ENCODE measurements at places on chromosomes 7 and 10.

- DNase-seq: no peak
- H3K4me3 ChIP-seq: no peak overlapping the region
- H3K27ac ChIP-seq: no peak overlapping the region
- no peaks in the 10 kb centered on the region for H3K36me3 ChIP-seq
These were observed 31.4 kb downstream of the CCNJ start for GRCh38 chr10:96074776-96075175.

DNA sequence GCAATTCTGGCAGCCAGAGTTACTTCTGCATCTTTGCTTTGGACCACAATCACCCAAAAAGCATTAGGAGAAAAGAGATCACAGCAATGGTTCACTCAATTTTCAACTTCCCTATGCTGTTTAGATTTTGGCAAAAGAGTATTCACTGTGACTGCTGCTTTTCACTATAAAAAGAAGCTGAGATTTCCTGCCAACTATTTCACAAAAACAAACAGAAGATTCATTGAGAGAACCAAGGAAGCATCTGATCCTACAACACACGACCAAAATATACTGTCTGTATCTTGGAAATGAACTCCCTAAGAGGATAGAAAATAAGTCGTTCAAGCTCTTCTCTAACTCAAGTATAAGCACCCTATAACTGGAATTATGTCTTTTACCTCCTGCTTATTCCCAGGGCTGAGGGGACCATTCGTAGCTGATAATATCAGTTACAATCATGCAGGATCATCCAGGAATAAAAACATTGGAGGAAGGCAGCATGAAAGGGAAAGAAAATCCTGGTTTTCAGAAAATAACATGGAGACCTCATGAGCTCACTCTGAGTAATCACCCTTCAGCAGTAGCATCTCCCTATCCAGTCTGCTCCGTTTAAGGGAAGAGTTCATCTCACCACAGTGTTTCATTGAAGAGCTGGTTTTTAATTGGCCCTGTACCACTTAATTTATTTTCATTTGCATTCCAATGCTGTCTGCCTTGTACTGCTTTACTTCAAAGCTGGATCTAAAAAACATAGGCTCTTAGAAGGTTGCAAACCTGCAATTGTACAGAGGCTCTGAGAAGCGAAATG is 256.2 kb downstream of the PAXIP1 start:
- no peaks in the 10 kb centered on the region for H3K36me3 ChIP-seq
- H3K27ac ChIP-seq: no peak overlapping the region
- no peak overlapping the region for H3K4me3 ChIP-seq
- no peaks in the 10 kb centered on the region for H3K4me1 ChIP-seq
- no peaks in the 10 kb centered on the region for H3K27me3 ChIP-seq
- no peak for DNase-seq

DNA sequence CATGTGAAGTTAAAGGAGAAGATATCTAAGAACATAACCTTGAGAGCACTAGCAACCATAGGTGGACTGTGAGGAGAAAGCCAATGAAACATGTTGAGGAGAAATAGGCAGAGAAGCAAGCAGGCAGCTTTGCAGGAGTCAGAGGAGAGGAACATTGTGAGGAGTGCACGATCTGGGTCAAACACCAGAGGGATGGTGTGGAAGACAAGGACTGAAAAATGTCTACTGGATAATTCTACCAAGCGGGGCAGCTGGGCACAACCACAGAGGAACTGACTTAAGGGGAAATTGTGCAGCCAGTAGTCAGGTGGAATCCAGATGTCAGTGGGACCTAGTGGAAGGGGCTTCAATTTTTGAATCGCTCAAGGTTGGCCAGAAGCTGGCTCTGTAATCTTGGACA is 111.9 kb upstream of the LANCL2 start:
- no peaks in the 10 kb centered on the region for H3K4me1 ChIP-seq
- no peak for DNase-seq
- no peaks in the 10 kb centered on the region for H3K36me3 ChIP-seq
- no peak overlapping the region for H3K27ac ChIP-seq

DNA sequence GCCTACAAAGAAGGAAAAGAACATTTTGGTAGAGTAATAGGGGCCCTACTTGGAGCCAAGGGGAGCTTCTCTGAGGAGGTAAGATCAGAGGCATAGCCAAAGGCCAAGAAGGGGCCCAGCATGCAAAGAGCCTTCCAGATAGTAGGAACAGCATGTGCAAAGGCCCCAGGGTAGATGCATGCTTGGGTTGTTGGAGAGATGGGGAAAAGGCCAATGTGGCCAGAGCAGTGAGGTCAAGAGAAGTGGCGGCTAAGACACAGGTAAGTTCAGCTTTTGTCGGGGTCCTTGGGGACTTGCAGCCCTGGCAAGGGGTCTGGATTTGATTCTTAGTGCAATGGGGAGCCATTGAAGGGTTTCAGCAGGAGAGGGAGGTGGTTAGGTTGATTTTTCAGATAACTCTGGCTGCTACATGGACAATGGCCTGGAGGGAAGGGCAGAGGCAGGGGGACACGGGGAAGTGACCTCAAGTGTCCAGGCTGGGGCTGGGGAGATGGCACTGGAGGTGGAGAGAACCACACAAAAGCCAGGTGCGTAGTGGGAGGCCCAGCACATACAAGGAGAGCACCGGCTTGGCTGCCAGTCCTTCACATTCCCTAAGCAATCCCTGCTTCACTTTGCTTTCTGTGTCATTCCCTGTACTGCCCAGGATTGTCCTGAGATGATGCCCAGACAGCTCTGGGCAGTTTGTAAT is 16.5 kb downstream of the GRID1 start:
- H3K4me3 ChIP-seq: no peak overlapping the region
- no peaks in the 10 kb centered on the region for H3K36me3 ChIP-seq
- H3K27ac ChIP-seq: no peak overlapping the region
- no peaks in the 10 kb centered on the region for H3K27me3 ChIP-seq

- H3K4me3 ChIP-seq: peak within 1 kb of the TSS; percentile 68
- peaks cover under 1% of the 10 kb centered on the region for H3K36me3 ChIP-seq
- peak within 1 kb of the TSS; percentile 84 for H3K27ac ChIP-seq
These were observed at the start of gene ZNF282 for GRCh38 chr7:149195180-149196150. Gene ZNF282, plus strand, starts transcription at chr7:149195546. Its CDS starts 44 bp downstream, at chr7:149195590.

DNA sequence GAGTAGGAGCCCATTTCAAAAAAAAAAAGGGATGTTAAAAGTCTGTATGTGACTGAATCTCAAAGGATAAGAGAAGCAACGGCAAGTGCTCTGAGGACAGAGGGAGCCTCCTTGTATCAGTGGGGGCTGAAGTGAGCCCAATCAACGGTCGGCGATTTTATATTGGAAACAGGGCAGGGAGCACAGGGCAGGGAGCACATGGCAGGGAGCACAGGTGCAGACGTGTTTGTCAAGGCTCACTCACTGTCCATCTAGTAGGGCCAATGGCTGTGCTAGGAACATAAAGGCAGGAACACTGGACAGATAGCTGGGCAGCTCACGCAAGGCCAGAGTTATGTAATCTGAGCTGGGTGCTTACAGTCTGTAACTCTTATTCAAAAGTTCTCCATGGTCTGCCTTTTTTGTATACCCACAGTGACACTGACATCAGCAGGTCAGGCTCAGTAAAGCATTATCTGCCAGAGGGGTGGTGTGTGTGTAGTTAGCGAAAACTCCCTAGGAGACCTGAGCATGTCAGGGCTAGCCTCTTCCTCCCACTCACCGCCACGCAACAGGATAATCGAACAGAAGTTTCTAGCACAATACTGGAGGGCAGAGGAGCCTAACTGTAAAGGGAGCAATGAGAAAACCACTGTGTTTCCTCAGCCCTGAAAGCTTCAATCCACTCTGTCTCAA is 15.4 kb downstream of the AKR1B1 start:
- DNase-seq: no peak
- no peaks in the 10 kb centered on the region for H3K27me3 ChIP-seq
- no peak overlapping the region for H3K4me3 ChIP-seq

DNA sequence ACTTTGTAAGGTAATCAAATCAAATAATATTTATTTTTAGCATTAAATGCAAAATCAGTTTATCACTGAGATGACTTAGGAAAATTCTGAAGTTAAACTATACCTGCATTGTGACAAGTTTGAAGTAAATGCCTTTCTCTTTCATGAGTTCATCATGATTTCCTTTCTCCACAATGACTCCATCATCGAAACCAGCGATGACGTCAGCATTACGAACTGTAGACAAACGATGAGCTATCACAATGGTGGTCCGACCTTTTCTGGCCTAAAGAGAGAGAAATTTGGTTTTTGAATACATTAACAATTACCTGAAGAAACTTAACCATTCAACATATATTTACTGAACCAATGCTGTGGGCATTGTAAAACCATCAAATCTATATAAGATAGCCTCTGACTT is 54.9 kb downstream of the ABCB1 start:
- H3K27ac ChIP-seq: no peak overlapping the region
- DNase-seq: no peak
- H3K4me3 ChIP-seq: no peak overlapping the region

- H3K4me1 ChIP-seq: no peaks in the 10 kb centered on the region
- peak; percentile 44 for DNase-seq
- no peaks in the 10 kb centered on the region for H3K36me3 ChIP-seq
- H3K27ac ChIP-seq: peak overlapping the region; percentile 63
These were observed 437.4 kb upstream of the GALNT17 start for GRCh38 chr7:70694434-70694970.

DNA sequence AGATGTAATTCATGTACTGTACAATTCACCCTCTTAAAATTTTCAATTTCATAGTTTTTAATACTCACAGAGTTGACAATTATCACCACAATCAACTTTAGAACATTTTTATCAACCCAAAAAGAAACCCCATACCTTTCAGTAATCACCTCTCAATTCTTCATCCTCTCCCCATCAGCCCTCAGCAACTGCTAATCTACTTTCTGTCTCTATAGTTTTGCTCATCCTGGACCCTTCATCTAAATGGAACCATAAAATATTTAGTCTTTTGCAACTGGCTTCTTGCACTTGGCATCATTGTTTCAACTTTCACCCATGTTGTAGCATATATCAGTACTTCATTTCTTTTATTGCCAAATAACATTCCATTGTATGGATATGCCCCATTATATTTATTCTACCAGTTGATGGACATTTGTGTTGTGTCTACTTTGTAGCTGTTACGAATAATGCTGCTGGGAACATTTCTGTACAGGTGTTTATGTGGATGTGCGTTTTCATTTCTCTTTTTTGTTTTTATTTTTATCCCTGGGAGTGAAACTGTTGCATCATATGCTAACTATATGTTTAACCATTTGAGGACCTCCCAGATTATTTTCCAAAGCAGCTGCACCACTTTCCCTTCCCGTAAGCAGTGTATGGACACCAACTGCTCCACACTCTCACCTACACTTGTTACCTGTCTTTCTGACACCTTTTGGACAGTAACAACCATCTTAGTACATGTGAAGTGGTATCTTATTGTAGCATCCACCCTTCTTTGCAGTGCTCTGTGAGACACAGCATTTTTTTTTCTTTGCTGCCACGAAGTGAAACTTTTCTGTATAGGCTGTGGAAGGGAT is 65.4 kb upstream of the APBB1IP start:
- no peak for DNase-seq
- no peaks in the 10 kb centered on the region for H3K27me3 ChIP-seq

- H3K27me3 ChIP-seq: no peaks in the 10 kb centered on the region
- no peak overlapping the region for H3K4me3 ChIP-seq
- DNase-seq: no peak
- H3K4me1 ChIP-seq: no peaks in the 10 kb centered on the region
- no peak overlapping the region for H3K27ac ChIP-seq
These were observed 186.2 kb downstream of the USP6NL start for GRCh38 chr10:11425296-11425610.

DNA sequence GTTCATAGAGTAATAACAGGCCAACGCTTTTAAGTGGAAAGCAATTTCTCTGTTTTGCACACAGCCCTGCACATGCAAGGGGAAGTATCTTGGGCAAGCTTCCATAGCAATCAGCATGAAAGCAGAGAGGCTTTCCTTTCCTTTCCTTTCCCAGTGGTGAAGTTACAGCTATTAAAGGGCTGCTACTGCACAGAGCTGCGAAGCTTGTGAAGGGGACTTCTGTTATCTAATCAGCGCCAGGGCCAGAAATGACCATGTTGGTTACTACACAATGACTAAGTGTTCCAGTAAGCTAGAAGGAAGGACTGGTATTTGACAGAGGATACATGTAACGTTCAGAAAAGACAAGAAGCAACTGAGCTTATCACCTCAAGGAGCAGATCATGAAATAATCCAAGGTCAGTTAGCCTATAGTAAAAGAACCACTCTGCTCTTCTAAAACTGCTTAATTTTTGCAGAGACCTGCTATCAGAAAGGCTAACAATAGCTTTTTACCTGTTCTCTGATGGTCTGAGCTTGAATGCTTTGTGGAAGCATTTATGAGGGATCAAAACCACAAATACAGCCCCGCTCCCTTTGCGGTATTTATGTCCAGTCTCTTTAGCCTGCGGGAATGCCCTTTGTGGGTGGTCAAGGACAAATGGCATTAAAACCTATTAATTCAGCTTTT is 45.9 kb downstream of the SGMS1 start:
- peaks cover 58% of the 10 kb centered on the region for H3K4me1 ChIP-seq
- no peak overlapping the region for H3K4me3 ChIP-seq
- H3K27ac ChIP-seq: peak overlapping the region; percentile 16
- H3K27me3 ChIP-seq: no peaks in the 10 kb centered on the region

- DNase-seq: no peak
- H3K36me3 ChIP-seq: no peaks in the 10 kb centered on the region
- peaks cover 10% of the 10 kb centered on the region for H3K4me1 ChIP-seq
- peak overlapping the region; percentile 80 for H3K27ac ChIP-seq
- no peaks in the 10 kb centered on the region for H3K27me3 ChIP-seq
- H3K4me3 ChIP-seq: peak overlapping the region; percentile 80
These were observed 755 bp downstream of the TOMM7 start for GRCh38 chr7:22821702-22822485.

GRCh38 chr7:2660359-2661095 is 27.5 kb upstream of the AMZ1 start:
- H3K4me3 ChIP-seq: no peak overlapping the region
- no peaks in the 10 kb centered on the region for H3K27me3 ChIP-seq
- no peak overlapping the region for H3K27ac ChIP-seq
- DNase-seq: no peak
- no peaks in the 10 kb centered on the region for H3K36me3 ChIP-seq

DNA sequence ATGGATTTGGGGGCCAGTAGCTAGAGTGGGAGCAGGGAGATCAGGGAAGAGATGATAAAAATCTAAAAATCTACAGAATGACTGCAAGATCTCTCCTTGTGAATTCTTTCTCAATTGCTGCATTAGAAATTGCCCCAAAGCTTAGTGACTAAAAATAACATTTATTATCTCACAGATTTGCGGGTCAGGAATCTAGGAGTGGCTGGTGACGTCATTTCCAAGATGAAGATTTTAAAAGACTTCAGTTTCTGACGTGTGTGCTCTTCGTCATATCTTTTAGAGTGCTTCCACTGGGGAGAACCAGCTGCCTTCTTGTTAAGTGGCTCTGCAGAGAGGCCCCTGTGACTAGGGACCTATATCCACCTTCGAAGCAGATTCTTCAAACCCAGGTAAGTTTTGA is 112.6 kb downstream of the DGKI start:
- H3K36me3 ChIP-seq: no peaks in the 10 kb centered on the region
- DNase-seq: no peak
- no peak overlapping the region for H3K4me3 ChIP-seq

GRCh38 chr7:78194611-78195010 is 396.0 kb downstream of the PHTF2 start:
- no peaks in the 10 kb centered on the region for H3K36me3 ChIP-seq
- no peak overlapping the region for H3K27ac ChIP-seq
- H3K4me1 ChIP-seq: no peaks in the 10 kb centered on the region
- no peak for DNase-seq

All from pancreas (tissue), 10 donors.